Mammary epithelial cell (primary cell): ENCODE measurements at places on chromosomes 3 and 15.

DNA sequence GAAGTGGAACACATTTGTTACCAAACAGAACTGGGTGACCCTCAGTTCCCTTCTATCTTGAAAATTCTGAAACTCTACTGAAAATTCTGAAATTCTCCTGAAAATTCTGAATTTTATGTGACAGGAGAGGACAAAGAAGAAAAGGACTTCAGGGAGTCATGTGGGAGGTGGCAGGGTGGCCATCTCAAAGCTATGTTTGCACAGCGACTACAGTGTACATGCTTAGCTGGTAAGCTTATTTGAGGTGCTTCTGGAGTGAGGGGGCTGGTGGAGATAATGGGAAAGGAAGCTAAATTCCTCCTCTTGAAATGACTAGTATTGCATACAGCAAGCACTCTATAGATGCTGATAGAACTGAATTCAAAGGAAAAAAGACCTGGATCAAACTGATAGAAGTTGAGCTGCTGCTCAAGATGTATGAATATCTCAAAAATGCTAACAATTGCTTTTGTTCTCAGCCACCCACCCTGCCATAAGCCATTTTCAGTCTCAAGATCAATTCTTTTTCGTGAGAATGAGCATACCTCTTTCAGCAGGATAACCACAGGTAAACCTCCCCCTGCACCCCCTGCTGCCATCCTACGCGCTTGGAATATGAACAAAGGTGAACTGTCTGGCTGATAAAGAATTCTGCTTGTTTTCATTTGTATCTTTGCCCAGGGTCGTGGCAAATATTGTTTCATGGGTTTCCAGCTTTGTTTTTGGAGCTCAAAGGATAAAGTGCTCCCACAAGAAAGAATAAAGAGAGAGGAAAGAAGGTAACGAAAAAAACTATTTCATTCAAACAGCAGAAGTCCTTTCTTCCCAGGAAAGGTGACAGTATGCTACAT is 16.6 kb upstream of the ARHGEF3 start:
- DNase-seq = no peak

DNA sequence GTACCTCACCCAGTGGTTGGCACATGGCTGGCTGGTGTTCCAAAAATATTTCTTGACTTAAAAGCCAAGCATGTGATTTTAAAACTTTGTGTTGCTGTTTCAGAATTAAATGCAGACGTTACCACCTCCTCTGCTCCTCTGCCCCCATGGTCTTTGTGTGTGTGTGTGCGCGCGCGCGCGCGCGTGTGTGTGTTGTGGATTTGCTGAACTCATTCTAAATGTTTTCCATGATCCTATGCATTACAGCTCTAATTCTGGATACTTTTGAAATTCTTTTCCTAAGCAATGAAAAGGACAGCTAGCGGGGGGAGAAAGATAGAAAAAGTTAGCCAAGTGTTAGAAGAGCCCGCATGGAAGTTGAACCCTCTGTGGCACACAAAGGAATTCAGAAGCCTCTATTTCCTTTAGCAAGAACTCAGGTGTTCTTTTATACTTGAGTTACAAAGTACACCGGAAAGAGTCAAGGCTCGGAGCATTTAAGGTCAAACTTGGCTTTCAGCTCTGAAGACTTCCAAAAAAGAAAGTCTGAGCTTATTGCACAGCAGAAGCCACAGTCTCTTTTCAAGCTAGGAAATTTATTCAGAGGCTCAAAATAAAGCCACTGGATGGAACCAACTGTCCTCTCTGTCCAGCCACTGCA is 350.5 kb upstream of the TBL1XR1 start:
- no peak for DNase-seq

- DNase-seq = no peak
Observed at GRCh38 chr15:57655809-57656208, 50.7 kb upstream of the POLR2M start.

- no peak for DNase-seq
Observed at GRCh38 chr3:128969993-128970739, 23.7 kb downstream of the CFAP92 start.

GRCh38 chr3:26015752-26016151 is 225.9 kb downstream of the OXSM start:
- no peak for DNase-seq

DNA sequence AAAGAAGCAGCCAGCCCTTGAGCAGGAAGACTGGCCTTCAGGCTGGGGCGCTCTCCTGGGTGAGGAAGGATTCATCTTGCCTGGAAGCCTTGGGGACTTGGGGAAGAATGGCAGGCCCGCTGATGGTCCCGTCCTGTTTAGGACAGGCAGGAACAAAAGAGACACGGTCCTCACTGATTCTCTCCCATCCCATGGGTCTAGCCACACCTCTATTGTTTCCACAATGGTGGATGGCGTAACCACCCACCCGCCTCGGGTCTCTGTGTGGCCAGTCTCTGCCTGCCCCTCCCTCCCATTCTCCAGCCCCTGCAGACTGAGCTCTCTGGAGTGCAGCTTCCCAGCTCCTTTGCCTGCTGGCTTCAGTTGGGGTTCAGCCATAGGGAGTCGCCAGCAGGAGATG is 284.3 kb downstream of the UACA start:
- DNase-seq = no peak

GRCh38 chr15:85527895-85528294 is 147.5 kb downstream of the AKAP13 start:
- DNase-seq = peak; percentile 76

DNA sequence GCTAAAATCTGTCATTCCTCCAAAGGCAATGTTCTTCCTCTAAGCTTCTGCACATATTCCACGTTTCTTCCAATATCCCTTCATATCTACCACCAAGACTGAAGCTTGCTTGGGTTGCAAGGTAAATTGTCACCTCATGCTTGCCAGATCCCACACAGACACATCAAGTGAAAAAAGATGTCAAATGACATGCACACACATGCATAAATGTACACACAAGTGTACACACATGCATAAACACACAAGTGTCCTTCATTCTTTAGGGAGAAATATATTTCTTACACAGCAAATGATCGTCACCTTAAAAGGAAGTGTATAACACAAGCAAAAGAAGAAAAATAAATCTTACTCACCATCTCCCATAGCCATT is 59.4 kb downstream of the CLASP2 start:
- no peak for DNase-seq

GRCh38 chr3:42024591-42025351 is 62.9 kb upstream of the ULK4 start:
- DNase-seq = no peak

DNA sequence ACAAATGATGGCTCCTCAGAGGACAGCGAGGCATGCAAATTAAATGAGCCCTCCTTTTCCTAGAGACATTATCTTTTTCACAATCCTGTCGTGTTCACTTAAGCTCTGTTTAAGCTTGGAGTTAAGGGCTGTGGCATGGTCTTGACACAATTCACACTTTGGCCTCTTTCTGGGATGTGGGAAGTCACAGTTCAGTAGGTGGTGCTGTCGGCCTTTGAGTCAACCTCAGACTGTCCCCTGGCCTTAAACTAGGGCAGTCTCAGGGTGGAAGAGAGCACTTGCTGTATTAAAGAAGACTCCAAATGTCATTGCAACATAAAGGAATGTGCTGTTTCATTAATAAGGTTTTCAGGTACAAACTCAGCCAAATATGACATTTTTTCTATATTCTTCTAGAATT is 351.0 kb downstream of the MCTP2 start:
- peak; percentile 6 for DNase-seq

DNA sequence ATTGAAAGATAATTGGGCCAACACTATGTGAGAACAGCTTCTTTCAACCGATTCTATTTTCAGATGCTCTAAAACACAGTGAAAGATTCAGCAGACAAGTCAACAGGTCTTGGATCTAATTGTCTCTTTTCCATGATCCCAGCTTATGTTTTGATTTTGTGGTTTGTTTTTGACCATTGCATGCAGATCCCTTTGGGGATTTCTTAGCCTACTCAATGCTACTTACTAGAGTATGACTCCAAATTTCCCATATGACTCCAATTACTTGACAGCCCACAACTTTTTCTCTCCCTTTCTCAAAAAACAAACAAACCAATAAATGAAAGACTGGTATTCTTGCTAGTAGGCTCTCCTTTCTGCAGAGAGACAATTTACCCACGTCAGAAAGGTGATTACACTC is 67.1 kb downstream of the KCNH8 start:
- no peak for DNase-seq

GRCh38 chr3:69683082-69683806 is 56.0 kb upstream of the MITF start:
- DNase-seq = no peak

- no peak for DNase-seq
Observed at GRCh38 chr3:148884261-148884660, 19.2 kb downstream of the CPA3 start.

DNA sequence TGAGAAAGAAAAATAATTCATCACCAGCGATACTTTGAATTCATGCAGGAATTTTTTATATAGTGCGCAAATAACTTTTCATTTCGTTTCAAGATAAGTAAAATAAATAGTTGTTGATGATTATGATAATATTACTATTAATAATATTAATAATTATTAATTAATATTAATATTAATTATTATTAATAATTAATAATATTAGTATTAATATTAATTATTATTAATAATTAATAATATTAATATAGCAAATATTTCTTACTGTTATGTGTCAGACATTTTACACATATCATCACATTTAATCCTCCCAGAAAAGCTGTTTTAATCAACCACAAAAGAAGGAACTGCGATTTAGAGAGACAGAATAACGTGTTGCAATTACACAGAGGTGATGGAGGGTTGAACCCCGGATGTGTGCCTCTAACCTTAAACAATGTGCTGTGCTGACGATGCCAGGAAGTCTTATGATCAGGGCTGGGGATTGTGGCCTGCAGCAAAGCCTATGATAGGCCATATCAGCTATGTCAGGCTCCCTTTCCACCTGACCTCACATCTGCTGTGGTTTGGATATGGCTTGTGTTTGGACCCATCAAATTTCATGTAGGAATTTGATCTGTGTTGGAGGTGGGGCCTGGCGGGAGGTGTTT is 263.5 kb upstream of the NR2F2 start:
- no peak for DNase-seq

GRCh38 chr3:140096037-140096436 is 161.1 kb downstream of the CLSTN2 start:
- no peak for DNase-seq

DNA sequence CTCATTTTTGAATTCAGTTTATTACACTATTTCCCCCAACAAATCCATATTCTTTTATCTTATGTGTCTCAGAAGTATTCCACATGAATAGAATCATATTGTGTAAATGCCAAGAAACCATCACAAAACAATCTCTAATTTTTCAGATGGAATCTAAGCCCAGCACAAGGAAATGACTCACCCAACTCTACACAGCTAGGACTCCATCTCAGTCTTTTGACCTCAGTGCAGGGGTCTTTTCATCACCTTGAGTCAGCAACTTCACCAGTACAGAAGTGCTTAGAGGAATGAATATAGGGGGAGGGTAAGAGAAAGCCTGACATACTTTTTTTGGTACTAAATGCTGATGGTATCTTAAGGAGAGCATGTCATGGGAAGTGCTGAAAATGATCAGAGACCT is 169.3 kb upstream of the LRRN1 start:
- DNase-seq = no peak

DNA sequence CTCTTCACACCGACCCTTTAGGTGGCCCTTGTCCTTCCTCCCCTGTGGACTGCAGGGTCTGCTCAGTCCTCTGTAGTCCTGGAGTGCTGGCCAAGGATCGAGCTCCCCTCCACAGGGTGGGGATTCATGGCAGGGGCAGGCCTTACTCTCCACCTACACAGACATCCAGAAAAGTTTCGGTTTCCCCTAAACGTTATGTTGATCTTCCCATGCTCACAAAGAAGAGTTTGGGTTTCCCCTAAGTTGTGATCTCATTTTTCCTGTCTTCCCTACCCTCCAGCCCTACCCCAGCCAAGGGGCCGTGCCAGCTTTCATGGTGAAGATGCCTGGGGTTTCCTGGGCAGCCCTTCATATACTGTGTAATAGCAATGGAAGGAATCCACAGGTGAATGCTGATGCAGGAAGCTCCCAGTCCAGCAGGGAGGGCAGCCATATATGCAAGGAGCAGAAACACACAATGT is 10.3 kb downstream of the STOML1 start:
- peak; percentile 79 for DNase-seq

GRCh38 chr15:58568157-58568571 is 136.4 kb downstream of the LIPC start:
- peak; percentile 51 for DNase-seq

- DNase-seq = no peak
Observed at GRCh38 chr3:49883998-49884397, 14.3 kb upstream of the CAMKV start.

GRCh38 chr15:101305820-101306255 is 10.8 kb upstream of the SNRPA1 start:
- no peak for DNase-seq

GRCh38 chr15:25848784-25849156 is 14.4 kb downstream of the ATP10A start:
- DNase-seq = no peak

- DNase-seq = peak; percentile 65
Observed at GRCh38 chr3:129690406-129690805, 83.9 kb upstream of the PLXND1 start.

DNA sequence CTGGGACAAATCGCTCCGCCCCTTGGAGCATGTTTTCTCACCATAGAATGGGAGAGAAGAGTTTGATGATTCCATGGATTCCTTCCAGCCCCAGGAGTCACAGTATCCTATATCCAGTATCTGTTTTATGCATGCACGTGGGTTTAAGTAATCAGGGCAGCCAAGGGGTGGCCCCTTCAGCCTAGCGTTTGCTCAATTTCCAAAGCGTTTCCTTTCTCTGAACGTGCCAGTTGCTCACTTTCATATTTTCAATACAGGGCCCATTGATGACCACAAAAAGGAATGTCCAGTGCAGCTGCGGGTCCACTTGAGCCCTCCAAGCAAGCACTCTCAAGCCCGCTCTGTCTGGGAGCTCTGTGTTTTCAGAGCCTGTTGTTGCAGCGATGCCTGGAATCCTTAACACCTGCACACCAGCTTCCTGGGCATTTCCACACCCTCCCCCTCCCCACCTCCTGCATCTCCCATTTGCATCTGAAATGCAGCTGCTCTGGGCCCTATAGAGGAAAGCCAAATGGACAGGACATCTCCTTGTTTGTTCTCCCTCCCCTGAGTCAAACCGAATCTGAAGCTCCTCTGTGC is 164.3 kb upstream of the LPP start:
- DNase-seq = no peak

DNA sequence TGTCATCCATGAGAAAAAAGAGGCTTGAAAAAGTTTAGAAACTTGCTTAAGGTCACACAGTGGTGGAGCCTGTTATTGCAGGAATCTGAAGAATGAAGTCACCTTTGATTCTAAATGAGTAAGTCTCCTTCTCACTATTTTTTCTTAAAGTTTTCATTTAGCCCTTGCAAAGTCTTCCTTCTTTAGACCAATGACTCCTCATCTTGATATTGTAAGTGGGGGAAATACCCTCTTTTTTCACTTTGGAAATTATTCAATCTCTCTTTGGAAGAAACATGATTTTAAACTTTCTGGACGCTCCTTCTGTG is 787 bp upstream of the SLMAP start:
- DNase-seq = peak; percentile 68

GRCh38 chr15:31975830-31976229 is 54.5 kb upstream of the CHRNA7 start:
- no peak for DNase-seq

- no peak for DNase-seq
Observed at GRCh38 chr3:48835650-48836366, 11.9 kb downstream of the PRKAR2A start.
